ENCODE measurements at places on chromosomes 2 and 18. TPM values are rescaled to one million over a fixed set of nuclear protein-coding genes. Genes with fewer than 3 reads are reported as not detected.

DNA sequence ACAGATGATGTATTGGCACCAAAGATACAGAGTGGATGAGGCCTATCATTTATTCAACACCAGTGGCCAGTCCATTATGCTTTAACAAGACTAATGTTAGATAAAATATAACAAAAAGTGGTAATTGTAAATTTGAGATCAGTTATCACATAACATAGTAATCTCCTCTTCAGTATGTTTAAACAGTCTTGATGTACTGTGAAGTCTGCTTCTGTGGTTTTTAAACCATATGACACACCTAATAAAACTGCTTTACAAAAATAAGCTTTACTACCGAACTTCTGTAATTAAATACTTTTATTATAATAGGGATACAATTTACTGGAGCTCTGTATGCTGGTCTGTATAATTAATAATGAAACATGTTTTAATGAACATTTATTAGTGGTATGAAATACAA lies 2156.1 kb upstream of the CELF4 start:
- no peak for DNase-seq

DNA sequence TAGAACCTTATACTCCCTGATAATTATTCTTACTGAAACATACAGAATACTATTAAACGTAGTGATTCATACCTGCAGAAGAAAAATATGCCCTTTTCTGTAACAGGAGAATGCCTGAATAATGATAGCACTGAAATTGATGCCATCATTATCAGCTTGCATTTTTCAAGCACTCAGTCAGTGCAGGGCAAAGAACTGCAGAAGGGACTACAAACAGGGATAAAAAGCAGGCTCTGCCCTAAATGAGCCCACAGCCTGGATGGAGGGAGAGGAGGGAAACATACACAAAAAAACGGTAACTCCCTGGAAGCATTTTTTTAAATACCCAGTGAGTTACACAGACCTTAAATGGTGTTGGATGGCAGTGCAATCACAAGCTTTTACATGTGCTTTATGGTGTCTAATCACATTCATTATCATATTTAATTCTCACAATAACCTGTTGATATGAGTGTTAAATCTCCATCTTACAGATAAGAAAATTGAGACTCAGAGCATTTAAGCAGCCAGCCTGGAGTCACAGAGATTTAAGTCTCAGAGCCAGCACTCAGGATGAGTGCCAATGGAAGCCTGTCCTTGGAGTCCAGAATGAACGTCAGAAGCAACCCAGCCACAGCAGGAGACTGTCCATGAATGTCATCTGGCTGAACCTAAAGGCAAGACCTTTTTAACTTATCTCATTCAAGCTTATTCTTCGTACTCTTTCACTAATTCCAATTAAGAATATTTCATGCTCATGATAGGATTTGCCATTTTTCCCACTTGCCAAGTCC lies 139.3 kb upstream of the CTNNA2 start:
- DNase-seq = no peak

DNA sequence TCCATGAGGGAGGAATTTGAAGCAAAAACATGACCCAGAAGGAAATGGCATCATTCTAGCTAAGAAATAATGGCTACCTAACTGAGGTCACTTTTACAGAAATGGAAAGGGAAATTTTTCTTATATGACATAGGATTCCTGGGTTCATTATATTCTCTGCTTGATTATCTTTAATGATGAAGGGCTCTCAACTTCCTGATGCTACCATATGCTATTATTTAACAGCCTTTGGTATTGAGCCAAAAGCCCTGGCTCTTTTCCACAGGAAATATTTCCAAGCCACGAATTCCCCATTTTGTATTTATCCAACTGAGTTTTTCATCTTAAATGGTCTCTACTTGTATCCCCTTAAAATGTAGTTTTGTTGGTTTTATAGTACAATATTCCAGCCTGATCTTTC lies 63.2 kb upstream of the NPAS2 start:
- no peak for DNase-seq

The TMEM247 gene
- total RNA-seq = not detected

GRCh38 chr2:111945444-111946293 lies 47.3 kb downstream of the MERTK start:
- DNase-seq = no peak

The NCKAP5 gene
- not detected for total RNA-seq

The CAPN14 gene
- 0.26 TPM for total RNA-seq

DNA sequence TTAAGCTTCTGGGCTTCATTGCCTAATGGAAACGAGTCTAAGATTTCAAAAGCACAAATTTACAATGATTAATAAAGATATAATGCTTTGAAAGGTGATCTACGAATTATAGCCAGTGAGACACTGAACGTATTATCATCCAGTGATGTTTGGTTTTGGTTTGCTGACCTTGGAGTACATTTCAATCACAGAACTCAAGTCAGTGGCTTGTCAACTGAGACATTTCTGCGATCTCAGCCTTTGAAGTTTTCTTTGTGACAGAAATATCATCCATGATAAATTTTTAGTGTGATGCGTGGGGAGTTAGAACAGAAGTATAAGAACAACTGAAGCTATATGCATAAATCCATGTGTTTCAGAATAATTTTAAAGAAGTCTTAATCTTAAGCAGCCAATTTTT lies 263.8 kb downstream of the TCF4 start:
- DNase-seq = no peak

The LTBP1 gene
- total RNA-seq = 0.50 TPM

DNA sequence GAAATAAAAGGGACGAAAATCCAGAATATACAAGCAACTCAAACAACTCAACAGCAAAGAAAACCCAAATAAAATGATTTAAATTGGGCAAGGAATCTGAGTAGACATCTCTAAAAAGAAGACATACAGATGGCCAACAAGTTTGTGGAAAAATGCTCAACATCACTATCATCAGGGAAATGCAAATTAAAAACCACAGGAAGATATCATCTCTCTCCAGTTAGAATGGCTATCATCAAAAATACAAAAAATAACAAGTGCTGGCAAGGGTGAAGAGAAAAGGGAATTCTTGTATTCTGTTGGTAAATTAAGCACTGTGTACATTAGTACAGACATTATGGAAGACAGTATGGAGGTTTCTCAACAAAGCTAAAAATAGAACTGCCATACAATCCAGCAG lies 80.0 kb downstream of the RAB31 start:
- DNase-seq = no peak

GRCh38 chr2:134586326-134586965 lies 132.4 kb downstream of the TMEM163 start:
- no peak for DNase-seq

GRCh38 chr2:223668302-223668998 lies 66.3 kb upstream of the SCG2 start:
- no peak for DNase-seq

- DNase-seq = no peak
Observed at GRCh38 chr2:137838255-137839092, 125.8 kb upstream of the HNMT start.

DNA sequence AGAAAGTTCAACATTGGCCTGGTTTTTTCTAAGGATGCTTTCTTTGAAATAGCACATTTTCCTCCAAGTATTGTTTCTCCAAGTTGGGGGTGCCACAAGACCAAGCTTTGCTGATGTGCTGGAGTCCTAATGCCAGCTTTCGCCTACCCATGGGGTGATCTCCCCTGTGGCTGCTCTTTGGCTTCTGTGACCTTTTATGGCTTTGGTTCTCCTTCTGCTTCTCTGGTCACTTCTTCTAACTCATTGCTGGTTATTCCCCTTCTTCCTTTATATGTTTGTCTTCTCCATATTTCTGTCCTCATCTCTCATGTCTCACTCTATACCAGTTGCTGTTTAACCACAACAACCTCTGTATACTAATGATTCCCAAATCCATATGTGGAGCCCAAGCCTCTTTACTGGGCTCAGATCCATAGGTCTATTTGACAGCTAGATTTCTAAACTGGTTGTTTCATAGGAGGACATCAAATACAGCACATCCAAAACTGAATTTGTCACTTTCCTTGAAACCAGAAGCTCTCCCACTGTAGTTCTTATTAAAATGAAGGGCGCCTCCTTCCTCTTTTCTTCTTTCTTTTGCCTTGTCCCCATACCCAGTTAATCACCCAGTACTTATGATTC lies 23.1 kb downstream of the APOB start:
- no peak for DNase-seq

DNA sequence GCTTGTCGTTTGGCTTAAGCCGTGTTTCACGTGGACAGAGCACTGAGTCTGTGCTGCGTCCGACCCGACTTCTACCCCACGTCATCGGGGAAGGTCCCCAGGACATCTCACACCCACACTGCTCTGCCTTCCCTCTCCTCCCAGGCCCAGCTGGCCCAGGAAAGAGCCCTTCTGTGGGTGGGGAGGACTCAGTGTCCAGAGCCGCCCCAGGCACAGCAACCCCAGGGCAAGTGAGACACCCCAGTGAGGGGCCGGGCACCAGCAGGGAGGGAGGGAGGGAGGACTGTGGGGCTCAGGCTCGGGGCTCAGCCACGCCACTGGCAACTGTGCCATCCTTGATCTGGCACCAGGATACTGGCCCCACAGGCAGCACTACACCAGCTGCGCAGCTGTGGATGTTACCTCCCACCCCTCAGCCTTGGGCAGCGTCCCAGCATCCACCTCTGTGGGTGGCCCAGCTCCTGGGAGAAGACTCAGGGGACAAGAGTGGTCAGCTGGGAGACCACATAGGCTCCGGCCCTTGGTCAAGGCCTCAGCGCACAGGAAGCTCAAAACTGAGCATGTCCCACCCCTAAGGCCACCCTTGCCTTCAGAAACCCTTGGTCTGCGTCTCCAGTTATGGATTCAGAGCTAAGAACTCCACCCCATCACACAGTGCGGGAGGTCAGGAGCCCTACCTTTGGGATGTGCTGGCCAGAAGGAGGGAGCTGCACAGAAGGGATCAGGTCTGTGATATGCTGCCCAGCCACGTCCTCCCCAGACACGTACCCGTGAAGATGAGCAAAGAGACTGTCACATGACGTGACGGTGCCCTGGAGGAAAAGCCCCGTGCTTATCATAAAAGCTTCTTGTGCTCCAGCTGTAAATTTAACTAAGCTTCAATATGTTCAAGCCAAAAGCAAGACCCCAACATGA lies 11.7 kb downstream of the PASK start:
- no peak for DNase-seq

- no peak for DNase-seq
Observed at GRCh38 chr2:144111437-144111836, 408.5 kb downstream of the ZEB2 start.

The NGEF gene
- total RNA-seq = not detected

The ABCG5 gene
- not detected for total RNA-seq

The GLI2 gene
- 1.3 TPM for total RNA-seq

The ELOA2 gene
- total RNA-seq = not detected

GRCh38 chr2:11236335-11236734 lies 81.1 kb downstream of the SLC66A3 start:
- no peak for DNase-seq

- DNase-seq = no peak
Observed at GRCh38 chr2:119741868-119742267, 17.9 kb upstream of the PTPN4 start.

DNA sequence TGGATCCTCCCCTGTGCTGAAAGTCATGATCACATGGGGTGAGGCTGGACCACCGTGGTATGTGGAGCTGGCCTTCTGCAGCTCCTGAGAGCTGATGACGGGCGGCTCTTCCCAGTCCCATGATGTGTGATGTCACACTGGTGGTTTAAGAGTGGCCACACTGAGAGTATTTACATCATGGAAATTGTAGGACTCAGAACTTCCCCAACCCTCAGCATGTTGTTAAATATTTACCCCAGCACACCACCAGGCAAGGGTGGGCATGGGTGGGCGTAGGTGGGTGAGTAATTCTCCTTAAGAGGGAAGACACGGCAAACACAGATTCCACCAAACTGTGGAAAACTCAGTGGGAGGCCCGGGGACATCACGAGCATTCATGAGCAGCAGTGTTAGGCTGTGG lies 106.8 kb downstream of the ALPK2 start:
- DNase-seq = no peak

DNA sequence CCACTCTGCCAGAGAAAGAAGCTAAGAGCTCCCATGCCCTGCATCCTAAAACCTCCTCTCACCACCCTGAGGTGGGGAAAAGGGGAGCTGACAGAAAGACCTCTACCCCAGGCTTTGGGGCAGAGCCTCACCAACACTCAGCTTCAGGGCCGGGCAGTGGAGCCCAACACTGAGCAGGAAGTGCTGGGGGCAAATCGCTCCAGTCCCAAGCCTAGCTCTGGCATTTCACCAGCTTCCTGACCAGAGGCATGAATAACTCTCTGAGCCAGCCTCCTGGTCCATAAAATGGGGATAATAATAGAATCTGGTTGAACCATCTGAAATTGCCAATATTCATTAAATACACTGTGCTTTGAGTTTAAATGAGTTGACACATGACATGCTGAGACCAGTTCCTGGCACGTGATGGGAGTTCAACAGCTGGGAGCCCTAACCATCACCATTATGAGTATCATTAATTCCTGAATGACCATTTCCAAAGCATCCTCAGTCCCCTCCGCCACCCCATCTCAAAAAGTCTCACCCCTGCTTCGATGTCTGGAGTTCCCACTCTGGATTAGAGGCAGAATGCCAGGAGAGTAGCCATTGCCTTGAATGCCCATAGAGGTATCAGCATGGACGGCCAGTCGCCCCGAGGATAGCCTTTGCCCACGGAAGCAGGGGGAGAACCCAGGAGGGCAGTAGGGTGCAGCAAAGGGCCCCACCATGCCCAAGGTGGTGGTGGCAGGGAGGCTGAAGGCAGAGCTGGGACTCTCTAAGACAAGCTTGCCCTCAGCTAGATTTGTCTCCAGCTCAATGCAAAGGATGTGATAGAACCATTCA lies 153.4 kb downstream of the TNS1 start:
- DNase-seq = no peak

The HOXD1 gene
- not detected for total RNA-seq

The ALPG gene
- not detected for total RNA-seq

GRCh38 chr2:202632682-202633290 lies 2.0 kb upstream of the FAM117B start:
- no peak for DNase-seq

DNA sequence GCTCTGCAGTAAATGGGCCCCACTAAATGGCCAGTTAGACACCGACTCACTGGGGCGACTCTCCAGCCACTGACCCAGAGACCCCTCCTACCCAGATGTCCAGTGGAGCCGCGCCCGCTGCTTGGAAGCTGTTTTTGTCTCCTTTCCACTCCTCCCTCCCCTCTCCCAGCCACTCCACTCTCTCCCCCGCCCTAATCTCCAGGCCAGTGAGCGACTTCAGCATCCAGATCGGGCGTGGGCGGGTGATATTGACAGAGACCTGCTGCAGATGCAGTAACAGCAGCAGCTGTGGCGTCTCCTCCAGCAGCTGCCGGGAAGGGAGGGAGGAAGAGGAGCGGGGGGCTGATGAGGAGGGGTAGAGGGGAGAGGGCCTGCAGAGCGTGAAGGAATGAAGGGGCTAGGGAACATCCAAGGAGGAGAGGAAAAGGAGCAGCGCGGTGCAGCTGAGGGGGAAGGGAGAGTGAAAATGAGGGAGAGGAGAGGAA lies at the start of gene SCN7A:
Gene SCN7A (minus strand): TSS at position 110 of the 485 bp plus-strand sequence. CDS start 16,553 bp downstream, outside the sequence.
- no peak for DNase-seq

Measured in activated CD8-positive, alpha-beta memory T cell treated with anti-CD3 and anti-CD28 coated beads, Interleukin-2, amount 10 ng/mL, durations not matched to agents 7 days and 5 days (primary cell).